Kidney (tissue), 22 donors: ENCODE measurements at places on chromosomes 4 and X.

- no peak overlapping the region for H3K27ac ChIP-seq
- no peak for DNase-seq
- no peaks in the 10 kb centered on the region for H3K27me3 ChIP-seq
- peaks cover 2% of the 10 kb centered on the region for H3K4me1 ChIP-seq
Observed at GRCh38 chrX:149829751-149830191, 48.0 kb downstream of the MAGEA9 start.

DNA sequence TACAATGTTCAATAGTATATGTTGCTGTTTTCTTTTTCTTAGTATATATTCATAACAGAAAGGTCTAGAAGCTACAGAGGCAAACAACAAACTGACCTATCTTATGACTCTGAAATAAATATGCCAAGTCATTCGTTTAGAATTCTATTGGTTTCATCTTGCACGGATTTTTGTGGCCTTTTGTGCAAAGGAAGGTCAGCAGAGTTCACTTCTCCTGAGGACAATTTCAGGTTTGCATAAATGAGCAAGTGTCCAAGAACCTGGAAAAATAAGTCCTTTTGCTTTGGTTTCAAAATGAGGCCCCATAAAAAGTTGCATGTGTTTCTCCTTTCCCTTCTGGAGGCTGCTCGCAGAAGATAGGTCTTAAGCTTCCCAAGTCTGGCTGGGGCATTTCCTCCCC, 156.9 kb downstream of the APBB2 start:
- H3K27ac ChIP-seq, result no peak overlapping the region
- peaks cover 12% of the 10 kb centered on the region for H3K4me1 ChIP-seq
- H3K4me3 ChIP-seq, result no peak overlapping the region

DNA sequence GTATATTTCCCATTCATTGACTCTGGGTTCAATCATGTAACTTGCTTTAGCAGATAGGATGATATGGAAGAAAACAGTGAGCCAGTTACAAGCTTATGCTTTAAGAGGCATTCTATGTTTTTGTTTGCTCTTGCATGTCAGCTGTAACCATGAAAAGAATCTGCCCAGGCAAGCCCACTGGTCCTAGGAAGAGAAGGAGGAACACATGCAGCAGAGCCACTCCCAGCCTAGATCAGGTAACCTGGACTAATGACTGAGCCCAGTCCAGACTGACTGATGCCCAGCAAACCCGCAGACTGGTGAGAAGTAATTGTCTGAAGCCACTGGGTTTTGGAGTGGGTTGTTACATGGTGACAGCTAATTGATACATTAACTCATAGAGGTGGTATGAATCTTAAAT, 167.9 kb downstream of the COL4A6 start:
- H3K27me3 ChIP-seq, result no peaks in the 10 kb centered on the region
- H3K36me3 ChIP-seq, result no peaks in the 10 kb centered on the region
- no peak overlapping the region for H3K4me3 ChIP-seq
- no peak for DNase-seq

GRCh38 chr4:184136525-184136924, 81.1 kb downstream of the ENPP6 start:
- H3K36me3 ChIP-seq, result no peaks in the 10 kb centered on the region
- no peaks in the 10 kb centered on the region for H3K4me1 ChIP-seq
- H3K27ac ChIP-seq, result no peak overlapping the region
- DNase-seq, result no peak
